ENCODE measurements at places on chromosomes 1 and 21.

DNA sequence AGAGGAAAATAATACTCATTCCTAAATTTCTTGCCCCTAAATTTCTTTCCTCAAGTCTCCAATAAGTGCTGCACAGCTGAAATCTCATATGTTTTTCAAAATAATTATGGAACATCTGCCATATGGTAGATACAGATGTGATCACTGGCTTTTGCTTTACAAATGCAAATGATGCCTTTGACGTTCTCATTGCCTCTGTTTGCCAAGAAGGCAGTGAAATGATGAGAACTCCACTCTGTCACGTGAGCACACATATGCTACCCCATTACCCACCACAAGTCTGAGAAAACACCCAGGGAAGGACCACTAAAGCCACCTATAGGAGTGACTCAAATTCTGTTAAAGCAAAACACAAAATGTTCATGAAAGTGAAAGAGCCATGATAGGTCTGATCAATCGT lies 43.9 kb downstream of the DSCAM start:
- no peak for DNase-seq

GRCh38 chr1:3067671-3068563 lies 1.1 kb upstream of the PRDM16 start:
- no peak for DNase-seq

DNA sequence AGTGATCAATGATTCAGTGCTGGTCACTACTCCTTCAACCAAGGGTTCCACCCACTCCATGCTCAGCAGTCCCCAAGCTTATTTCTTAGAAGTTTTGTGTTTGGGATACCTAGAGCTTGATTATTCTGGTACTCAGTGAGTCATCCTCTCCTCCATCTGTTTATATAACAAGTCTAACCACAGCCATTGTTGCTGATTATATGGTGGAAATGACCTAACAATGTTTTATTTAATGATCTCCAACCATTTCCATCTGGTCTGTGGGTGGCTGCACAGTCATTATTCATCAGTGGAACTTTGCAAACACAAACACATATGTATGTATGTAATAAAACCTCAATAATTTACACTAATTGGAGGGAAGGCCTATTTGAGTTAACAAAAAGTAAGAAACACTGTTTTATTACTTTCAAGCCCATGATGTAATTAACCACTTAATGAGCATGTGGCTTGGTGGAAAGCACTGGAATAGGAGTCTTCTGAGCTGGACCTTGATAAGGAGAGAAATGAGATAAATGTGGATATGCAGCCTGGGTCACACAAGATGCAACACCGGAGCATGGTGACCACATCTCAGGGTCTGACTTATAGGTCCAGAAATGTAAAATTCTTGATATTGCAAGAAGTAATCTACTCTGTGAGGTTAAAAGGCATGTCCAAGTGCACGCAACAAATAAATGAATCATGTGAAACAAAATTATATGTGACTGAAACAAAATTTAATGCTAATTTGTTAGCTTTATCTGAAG lies 99.0 kb upstream of the WLS start:
- no peak for DNase-seq

DNA sequence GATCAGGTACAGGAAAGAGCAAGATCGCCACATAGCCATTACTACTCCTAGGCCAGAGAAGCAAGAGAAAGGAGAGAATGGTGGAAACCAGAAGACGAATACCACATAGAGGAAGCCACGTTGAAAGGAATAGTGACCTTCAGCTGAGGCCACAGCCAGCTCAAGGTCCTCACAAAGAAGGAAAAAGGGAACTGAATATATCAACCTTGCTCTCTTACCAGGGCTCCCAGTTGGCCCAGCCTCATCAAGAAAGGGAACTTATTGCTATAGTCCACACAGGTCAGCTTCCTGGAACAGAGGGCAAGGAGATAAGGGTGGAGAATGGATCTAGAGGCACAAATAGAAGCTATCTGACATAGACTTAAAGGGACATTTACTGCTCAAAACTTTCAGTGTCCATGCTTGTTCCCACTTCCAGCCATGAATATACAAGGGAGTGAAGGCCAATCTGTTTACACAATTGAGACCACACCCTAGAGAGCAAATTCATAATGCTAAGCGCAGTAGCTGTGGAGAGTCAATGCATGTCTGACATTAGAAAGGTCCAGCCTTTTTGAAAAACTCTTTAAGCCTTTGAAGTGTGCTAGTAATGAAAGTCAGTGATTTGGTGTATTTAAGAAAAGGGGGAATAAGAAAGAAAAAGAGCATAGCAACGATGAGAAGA lies 120.7 kb upstream of the ZC3H11B start:
- no peak for DNase-seq

- DNase-seq, result no peak
Measured at GRCh38 chr1:82491301-82492048, 690.7 kb downstream of the ADGRL2 start.

DNA sequence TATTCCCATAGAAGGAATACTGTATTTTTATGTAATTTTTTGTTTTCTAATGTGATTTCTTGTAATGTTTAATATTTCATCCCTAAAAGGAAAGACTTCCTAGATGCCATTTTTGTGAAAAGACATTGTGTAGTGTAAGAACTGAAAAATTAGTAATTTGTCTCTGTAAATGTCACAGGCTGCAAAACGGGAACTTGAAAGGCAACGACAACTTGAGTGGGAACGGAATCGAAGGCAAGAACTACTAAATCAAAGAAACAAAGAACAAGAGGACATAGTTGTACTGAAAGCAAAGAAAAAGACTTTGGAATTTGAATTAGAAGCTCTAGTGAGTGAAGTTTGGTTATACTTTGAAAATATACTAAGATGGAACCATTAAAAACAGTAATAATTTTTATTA lies 132.2 kb downstream of the ITSN1 start:
- no peak for DNase-seq

GRCh38 chr21:44326272-44326647 lies 12.9 kb downstream of the CFAP410 start:
- DNase-seq, result no peak

GRCh38 chr21:41662161-41662560 lies 104.7 kb downstream of the RIPK4 start:
- DNase-seq, result no peak

DNA sequence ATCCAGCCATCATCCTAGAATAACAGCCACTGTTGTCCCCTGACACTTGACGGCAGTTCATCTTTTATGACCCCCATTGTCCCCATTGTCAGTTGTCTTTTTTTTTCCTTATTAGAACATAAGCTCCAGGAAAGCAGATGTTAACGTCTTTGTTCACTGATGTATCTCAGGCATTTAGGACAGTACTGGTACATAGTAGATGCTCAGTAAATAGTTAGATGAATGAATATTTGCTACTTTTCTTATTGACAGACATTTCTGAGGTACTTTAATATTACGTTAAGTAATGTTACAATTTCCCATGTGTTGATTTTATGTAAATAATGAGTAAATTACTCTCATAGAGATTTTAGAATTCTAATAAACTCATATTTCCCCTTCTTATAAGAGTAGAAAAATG lies 69.5 kb downstream of the ADARB1 start:
- DNase-seq, result no peak

DNA sequence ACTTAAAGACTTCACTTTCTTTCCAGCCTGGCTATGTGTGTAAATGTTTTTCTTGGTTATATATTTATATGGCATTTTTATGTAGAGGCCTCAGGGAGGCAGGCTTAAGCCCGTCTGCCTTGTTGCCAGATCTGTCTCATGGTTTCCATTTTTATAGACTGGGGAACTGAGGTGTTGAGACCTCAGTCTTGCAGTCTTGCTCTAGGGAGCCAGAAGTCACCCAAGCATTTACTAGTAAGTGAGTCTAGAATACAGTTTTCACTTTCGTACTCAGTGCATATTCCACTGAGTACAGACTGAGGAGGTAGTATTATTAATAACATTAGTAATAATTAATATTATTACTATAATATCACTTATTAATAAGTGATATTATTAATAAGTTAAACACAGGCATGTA lies 161.4 kb downstream of the UCK2 start:
- no peak for DNase-seq

GRCh38 chr1:112146201-112146715 lies 156.8 kb upstream of the KCND3 start:
- no peak for DNase-seq

- DNase-seq, result no peak
Measured at GRCh38 chr1:172405912-172406311, 14.6 kb upstream of the C1orf105 start.

GRCh38 chr1:232968965-232969364 lies 18.6 kb downstream of the NTPCR start:
- peak; percentile 3 for DNase-seq

DNA sequence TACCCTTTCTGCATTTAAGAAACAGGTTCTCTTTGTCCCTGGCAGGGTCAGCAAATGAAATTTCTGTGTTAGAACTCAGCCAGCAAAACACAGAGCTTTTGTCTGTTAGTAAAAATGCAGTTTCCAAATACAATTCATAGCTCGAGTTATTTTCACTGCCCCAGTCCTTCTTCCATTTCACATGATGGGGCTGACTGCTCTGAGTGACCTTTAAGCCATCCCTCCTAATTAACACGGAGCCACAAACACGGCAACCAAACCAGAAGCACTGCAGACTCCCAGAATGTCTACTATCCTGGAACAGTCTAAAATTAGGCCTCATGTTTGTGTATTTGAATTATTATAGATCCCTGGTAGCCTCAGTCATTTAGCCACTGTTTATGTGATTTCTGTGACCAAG lies 99.1 kb upstream of the RGS4 start:
- no peak for DNase-seq

- DNase-seq, result no peak
Measured at GRCh38 chr1:211583011-211583992, 4.3 kb upstream of the SLC30A1 start.

- no peak for DNase-seq
Measured at GRCh38 chr1:86472767-86473166, 4.0 kb downstream of the CLCA1 start.

DNA sequence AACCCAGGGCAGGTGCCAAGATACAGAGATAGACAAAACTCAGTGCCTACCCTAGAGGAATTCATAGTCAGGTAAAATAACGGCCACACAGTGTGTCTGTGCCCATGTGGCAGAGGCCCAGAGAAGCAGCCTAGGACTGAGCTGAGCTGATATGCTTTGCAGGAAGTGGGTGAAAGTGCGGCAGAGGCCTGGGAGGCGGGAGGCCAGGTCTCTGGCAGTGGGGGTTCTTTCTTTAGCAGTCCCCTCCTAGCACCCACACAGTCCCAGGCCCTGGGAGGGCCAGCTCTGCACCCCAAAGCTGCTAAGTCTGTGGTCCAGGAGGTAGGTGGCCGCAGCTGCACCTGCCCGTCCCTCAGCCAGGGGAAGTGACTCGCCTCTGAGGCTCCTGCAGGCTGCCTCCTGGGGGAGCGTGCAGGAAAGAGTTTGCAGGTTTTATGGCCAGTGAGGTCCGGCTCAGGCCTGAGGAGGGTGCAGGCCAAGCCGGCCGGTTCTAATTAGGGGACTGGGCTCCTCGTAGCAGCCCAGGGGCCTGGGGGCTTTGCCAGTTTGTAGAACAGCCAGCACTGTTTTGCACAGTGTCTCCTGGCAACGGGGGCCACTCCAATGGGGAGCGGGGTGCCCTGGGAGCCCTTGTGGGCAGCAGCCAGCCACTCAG lies 107.9 kb downstream of the SPSB1 start:
- DNase-seq, result peak; percentile 20

DNA sequence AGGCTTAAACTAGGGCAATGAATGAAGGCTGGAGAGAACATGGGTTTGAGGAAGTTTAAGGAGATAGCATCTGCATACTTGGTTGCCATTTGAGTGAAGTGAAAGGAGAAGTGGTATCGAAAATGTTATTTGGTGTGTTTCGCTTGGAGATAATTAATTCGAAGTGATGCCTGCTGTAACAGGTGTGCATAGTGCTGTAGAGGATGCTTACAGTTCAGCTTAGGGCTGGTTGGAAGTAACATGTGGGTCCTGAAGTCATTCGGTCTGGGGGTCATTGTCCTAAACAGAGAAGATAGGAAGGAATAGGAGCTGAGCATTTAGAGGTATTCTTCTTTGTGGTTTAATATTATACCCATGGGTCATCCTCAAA lies 301 bp upstream of the NUDT17 start:
- no peak for DNase-seq

- no peak for DNase-seq
Measured at GRCh38 chr21:37005548-37006485, 685 bp upstream of the RIPPLY3 start.

- no peak for DNase-seq
Measured at GRCh38 chr1:201460814-201461644, 8.0 kb downstream of the PHLDA3 start.

DNA sequence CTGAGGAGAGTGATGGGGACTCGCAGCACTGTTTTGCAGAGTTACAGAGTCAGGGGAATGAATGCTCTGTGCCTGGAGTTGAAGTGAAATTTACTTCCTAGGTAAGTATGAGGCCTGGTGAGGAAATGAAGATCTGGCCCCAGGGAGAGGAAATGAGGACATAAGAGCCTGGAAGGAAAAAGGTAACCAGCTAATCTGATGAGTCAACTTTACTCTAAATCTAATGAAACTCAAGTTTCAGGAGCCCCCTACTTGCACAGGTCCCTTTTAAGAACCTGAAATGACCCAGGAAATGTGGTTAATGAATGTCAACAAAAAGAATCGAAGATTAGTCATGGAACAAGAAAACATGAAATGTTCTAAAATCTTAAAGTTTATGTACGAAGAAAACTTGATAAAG lies 599.0 kb downstream of the AGBL4 start:
- no peak for DNase-seq

- no peak for DNase-seq
Measured at GRCh38 chr1:210558302-210558701, 229.6 kb downstream of the HHAT start.

DNA sequence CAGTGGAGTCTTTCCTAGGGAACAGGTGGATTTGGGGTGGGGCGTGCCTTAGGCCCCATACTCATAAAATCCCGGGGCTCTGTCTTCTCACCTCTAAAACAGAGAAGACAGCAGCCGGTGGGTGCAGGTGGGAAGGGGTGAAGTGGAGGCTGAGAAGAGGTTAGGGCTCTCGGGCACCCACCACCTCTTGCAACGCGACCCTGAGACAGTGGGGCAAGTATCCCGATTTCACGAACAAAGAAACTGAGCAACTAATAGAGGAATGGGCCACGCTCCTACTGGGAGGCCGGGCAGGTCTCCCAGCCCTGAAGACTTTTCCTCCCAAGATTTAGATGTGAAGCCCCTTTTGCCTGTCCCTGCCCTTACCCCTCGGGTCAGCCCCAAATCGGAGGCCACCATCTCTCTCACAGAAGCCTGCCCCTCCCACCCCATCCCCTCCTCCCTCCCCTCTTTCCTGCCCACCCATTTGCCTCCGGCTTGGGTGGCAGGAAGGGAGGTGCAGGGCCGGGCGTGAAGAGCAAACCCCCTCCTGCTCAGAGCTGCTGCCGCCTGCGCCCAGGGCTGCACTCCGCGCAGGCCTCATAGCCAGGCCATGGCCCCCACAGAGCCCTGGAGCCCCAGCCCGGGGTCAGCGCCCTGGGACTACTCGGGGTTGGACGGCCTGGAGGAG lies at the start of gene GPR25:
Gene GPR25, plus strand, starts transcription at position 536 of the 670 bp plus-strand sequence. Its CDS starts 57 bp downstream, at position 593.
- DNase-seq, result peak; percentile 24

- no peak for DNase-seq
Measured at GRCh38 chr1:167369933-167370332, 148.4 kb downstream of the CD247 start.

DNA sequence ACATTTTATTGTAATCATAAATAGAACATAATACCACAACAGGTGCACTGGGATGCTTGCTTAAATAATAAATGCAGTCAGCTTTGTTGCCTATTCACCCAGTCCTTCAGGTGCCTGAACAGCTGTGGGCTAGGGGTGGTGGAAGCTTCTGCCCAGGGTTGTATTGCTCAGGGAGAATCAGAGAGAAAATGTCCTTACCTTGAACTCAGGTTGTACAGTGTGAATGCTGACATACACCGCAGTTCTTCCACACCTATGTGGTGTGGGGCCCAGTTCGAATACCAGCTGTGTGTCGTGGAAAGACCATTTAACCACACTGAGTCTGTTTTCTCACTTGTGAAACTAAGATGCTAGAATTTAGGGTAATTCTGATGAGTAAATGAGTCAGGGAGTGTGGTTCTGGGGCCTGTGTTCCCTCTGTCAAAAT lies 115.7 kb upstream of the ATP1A1 start:
- no peak for DNase-seq

Data from immature natural killer cell (primary cell).